B cell (primary cell): ENCODE measurements at places on chromosomes 3 and 15. TPM values are rescaled to one million over a fixed set of nuclear protein-coding genes. Genes with fewer than 3 reads are reported as not detected.

The MUSTN1 gene
- 8.3 and 11.2 TPM in 2 replicates for polyA plus RNA-seq

The CPNE4 gene
- polyA plus RNA-seq = not detected in 2 replicates

GRCh38 chr3:160564258-160564911, 986 bp downstream of the KPNA4 start:
- no peak for DNase-seq

GRCh38 chr3:14676881-14677280, 1.9 kb downstream of the C3orf20 start:
- no peak for DNase-seq
